ENCODE measurements at places on chromosomes 13 and 19.

GRCh38 chr13:114167426-114167825 lies 11.6 kb upstream of the CFAP97D2 start:
- no peak for DNase-seq

- DNase-seq = no peak
Observed at GRCh38 chr19:18434411-18435175, 3.3 kb downstream of the ISYNA1 start.

- DNase-seq = no peak
Observed at GRCh38 chr13:80903911-80904310, 563.0 kb upstream of the SPRY2 start.

- no peak for DNase-seq
Observed at GRCh38 chr13:112175162-112176075, 108.5 kb downstream of the SOX1 start.

DNA sequence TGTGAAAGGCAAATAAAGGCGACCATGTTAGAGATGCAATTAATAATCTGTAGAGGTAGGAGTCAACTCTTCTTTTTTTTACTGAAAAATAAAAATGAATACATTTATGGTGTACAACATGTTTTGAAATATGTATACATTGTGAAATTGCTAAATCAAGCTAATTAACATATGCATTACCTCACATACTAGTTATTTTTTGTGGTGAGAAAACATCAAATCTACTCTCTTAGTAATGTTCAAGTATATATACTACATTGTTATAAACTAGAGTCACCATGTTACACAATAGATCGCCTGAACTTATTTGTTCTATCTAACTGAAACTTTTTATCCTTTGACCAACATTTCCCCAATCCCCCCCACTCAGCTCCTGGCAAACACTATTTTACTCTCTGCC lies 143.2 kb downstream of the POU4F1 start:
- DNase-seq = no peak

- no peak for DNase-seq
Observed at GRCh38 chr19:33868788-33869412, 72.2 kb downstream of the KCTD15 start.

DNA sequence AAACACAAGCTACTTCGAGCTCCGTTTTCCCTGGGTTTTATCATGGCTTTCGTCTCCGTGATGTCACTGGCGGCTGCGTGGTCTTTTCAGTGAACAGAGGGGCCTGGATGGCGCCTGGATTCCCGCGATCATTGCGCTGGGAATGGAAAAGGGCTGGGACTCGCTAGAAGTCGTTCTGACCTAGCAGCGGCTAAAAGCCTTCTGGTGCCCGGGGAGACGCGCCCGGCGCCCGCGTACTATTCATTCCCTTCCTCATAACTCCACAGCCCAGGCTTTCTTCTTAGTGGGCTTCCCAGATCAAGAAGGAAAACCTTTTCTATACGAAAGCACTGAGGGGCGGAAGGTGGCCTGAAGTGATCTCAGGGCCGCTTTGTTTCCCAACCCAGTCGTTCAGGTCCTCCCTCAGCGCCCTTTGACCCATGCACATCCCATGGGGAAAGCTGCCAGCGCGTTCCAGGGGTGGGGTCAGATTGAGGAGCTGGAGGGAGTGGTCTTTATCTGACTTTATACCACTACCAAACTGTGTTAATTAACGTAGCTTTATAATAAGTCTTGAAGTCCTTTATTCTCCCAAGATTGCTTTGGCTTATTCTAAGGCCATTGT lies 96.6 kb downstream of the ELF1 start:
- DNase-seq = no peak

DNA sequence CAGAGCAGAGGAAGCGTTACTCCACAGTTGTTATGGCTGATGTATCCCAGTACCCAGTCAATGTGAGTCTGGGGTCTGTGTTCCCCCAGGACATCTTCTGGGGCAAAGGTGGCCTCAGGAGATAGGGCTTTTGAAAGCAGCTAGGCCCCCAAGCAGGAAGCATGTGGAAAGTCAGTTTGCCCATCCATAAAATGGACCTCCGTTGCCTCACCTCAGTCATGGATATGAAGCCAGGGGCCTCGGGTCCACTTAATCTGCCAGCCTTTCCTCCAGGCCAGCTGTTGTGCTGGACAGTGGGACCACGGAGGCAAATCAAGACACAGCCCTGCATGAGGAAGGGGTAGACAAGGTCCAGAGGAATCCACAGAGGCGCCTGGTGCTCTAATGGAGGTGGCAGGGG lies 3.3 kb downstream of the EPS8L1 start:
- no peak for DNase-seq

DNA sequence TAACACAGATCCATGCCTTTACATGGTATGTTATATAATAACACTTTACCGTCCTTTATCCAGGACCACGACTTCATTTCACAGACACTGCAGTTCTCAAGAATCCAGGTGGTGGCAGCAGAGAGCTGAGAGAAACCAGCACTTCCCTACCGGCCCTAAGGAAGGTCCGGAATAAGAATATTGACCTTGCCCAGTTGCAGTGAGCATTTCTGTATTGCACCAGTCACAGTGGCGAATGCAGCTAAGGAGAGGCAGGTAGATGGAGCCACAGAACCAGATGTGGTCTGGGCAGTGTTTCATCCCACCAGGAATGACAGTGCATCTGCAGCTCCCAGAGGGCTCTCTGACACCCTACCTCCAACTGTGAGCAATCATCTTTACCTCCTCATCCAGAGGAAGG lies 44.6 kb downstream of the ZNF787 start:
- DNase-seq = peak; percentile 43

- no peak for DNase-seq
Observed at GRCh38 chr13:27483421-27483820, 33.1 kb upstream of the MTIF3 start.

DNA sequence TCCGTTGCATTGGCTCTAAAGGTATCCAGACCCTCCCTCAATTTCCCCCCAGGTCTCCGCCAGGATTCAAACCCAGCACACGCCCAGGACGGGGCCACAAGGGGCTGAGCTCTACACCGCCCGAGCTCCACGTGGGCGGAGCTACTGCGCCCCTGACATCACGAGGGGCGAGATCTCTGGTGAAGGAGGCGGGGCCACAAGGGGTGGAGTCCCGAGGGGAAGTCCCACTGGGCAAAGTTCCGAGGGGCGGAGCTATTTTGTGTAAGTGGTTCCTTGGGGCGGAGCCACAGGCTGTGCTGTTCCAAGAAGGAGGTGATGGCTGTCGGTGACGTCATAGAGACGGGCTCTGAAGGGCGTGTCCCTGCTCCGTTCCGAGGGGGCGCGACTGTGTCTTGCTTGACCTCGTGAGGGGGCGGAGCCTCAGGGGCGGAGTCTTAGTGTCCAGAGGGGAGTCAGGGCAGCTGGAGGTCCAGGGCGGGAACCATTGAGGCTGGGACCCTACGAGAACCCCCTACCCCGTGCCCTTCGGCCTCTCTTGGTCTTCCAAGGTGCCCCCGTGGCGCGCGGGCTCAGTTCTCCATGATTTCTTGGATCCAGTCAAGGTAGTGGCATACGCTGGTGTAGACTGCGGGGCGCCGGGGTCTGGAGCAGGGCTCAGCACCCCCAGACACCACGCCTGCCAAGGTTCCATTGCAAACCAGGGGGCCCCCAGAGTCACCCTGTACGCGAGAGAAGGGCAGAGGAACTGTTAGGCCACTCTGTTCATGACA lies 1.3 kb upstream of the KLK8 start:
- DNase-seq = no peak

DNA sequence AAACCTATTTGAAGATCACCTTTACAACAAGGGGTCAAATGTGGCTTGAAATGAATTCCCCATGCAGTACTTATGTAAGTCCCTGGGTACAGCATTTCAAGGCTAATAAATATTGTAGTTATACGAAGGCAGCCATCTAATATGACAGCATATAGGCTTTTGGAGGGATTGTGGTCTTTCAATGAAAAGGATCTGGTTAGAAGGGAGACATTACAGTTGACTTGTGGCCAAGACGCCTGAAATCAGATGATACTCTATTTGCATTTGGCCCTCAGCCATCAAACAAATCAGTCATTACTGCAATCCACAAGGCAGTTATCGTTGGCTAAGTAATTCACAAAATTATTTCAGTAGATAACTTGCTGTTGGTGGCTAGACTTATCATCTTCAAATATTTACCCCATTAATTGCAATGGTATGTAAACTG lies 242.7 kb downstream of the DCLK1 start:
- DNase-seq = no peak

DNA sequence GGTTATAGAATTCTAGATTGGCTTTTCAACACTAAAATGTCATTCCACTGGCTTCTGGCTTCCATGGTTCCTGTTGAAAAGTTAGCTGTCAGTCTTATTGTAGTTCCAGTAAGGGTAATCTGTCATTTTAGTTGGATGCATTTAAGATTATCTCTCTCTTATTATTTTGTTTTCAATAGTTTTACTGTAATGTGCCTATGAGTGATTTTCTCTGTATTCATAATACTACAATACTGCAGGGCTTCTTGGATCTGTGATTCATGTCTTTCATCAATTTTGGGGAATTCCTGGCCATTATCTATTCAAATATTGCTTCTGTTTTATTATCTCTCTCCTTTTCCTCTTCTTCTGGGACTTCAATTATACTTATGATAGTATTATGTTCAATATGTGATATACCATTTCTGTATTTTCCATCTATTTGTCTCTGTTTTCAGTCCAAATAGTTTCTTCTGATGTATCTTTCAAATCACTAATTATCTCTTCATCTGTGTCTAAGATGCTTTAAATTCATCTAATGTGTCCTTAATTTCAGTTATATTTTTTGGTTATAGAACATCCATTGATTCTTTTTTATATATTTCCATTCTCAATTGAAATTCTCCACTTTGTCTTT lies 101.5 kb downstream of the KCTD15 start:
- no peak for DNase-seq

Data from NCI-H510A treated with DMSO at 0.1 percent for 48 hours (cell line).